ENCODE measurements at places on chromosomes 5 and 9. TPM values are rescaled to one million over a fixed set of nuclear protein-coding genes. Genes with fewer than 3 reads are reported as not detected.

Gene OLFML2A
- total RNA-seq: 9.1 TPM

Gene INSL4
- total RNA-seq: not detected

Gene ZNF169
- 4.3 TPM for total RNA-seq

Gene NR2F1
- total RNA-seq: 31.5 TPM

Gene PCDHB2
- total RNA-seq: 3.2 TPM

Gene C5orf52
- total RNA-seq: not detected

Gene SLCO6A1
- not detected for total RNA-seq

Gene SPINK1
- total RNA-seq: 1.3 TPM

Gene KIF27
- 6.1 TPM for total RNA-seq

Gene OSMR
- 111 TPM for total RNA-seq

Gene KLF9
- 87.1 TPM for total RNA-seq

Gene CDH10
- not detected for total RNA-seq

Gene PCDHA1
- not detected for total RNA-seq

Gene LHX3
- not detected for total RNA-seq

All from posterior vena cava (tissue), 2 donors.